Activated CD4-positive, alpha-beta T cell treated with anti-CD3 and anti-CD28 coated beads, Interleukin-2, Interleukin-4, amounts not matched to agents 100 ng/mL and 50 ng/mL, durations not matched to agents 16 hours and 8 hours (primary cell): ENCODE measurements at places on chromosomes 12 and 14.

- DNase-seq: peak; percentile 74
Measured at GRCh38 chr14:67426983-67427606, 15.1 kb upstream of the PLEK2 start.

- no peak for DNase-seq
Measured at GRCh38 chr14:77526266-77526665, 27.6 kb upstream of the ISM2 start.

- no peak for DNase-seq
Measured at GRCh38 chr12:115385141-115385540, 701.2 kb upstream of the TBX3 start.

- DNase-seq: no peak
Measured at GRCh38 chr12:47122602-47123001, 42.8 kb upstream of the AMIGO2 start.

- no peak for DNase-seq
Measured at GRCh38 chr12:11601647-11602046, 47.8 kb upstream of the ETV6 start.

GRCh38 chr14:50055461-50056228 lies 60.7 kb downstream of the VCPKMT start:
- no peak for DNase-seq

GRCh38 chr12:53277981-53278380 lies 9.9 kb downstream of the ESPL1 start:
- DNase-seq: no peak

- no peak for DNase-seq
Measured at GRCh38 chr12:88591343-88591742, 11.1 kb upstream of the KITLG start.

- no peak for DNase-seq
Measured at GRCh38 chr12:6647083-6647604, at the start of gene ACRBP. Gene ACRBP, minus strand, starts transcription at chr12:6647432. Its CDS starts 66 bp downstream, at chr12:6647366.

GRCh38 chr12:89544022-89544421 lies 18.2 kb upstream of the POC1B start:
- DNase-seq: no peak

GRCh38 chr12:46212108-46212982 lies 56.5 kb downstream of the SLC38A1 start:
- no peak for DNase-seq

DNA sequence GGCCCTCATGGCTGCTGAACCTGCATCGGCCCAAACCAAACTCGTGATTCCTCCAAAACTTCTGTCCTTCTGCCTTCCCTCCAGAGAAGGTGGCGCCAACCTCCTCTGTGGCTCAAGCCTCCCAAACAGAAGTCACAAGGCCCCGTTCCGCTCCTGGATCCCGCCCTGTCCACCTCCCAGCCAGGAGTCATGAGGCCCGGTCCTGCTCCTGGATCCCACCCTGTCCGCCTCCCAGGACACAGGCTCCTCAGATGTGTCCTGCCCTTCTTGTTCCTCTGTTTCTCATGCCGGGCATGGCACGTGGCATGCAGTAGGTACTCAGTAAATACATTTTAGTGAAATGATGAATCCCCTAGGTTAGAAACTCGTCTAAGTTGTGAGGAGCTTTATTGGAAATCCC lies 94.2 kb upstream of the SFSWAP start:
- DNase-seq: no peak

DNA sequence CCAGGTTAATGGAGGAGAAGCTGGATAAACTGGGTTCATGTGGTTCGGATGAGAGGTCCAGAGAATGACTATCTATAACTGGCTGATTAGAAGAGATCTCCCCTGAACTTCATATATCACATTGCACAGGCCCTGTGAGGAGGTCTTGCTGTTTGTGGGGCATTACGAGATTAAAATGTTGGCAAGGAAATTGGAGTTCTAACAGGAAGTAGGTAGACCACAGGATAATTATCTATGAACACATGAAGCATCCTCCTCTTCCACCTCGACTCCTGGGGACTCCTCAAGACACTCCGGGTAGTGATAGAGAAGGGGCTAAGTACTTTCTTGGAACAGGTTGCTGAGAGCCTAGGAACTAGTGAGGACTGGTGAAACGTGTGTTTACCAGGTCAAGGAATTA lies 418.8 kb downstream of the KCNH5 start:
- DNase-seq: no peak

GRCh38 chr14:79175671-79176070 lies 1005.5 kb downstream of the NRXN3 start:
- no peak for DNase-seq

- no peak for DNase-seq
Measured at GRCh38 chr14:48967419-48967818, 618.8 kb downstream of the RPS29 start.

DNA sequence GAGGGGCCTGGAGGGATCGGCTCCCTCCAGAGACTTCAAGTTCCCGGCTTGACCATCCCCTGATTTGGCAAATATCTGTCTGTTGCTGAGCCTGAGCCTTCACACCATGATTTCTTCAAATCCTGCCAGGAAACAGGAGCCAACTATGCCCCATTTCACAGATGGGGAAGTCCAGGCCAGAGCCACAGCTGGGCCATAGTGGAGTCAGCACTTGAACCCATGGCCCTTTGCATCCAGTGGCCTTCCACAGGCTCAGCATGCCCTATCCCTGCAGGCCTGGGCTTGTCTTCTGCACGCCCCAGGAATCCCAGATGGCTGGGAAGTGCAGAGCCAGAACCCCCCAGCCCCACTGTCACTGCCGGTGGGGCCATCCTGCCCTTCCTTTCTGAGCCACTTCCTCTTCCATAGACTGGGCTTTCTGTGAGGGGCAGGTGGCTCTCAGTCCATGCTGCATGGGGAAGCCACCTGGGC lies 44.9 kb downstream of the CYP46A1 start:
- no peak for DNase-seq

DNA sequence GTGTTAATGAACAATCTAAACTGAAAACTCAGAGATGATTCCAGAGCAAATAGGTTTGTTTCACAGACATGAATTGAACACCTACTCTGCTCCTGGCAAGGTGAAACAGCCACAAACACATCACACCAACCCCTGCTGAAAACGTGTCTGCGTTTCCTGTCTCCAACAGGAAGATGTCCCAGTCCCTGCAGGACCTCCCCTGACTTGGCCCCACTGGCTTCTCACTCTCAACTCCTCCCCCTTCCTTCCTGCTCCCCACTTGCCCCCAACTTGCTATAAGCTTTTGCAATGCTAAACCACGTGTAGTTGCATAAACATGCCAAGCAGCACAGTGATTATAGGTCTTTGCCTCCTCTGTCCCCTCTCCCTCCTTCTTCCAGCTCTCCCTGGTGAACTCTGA lies 567.6 kb downstream of the BCL11B start:
- DNase-seq: peak; percentile 25

DNA sequence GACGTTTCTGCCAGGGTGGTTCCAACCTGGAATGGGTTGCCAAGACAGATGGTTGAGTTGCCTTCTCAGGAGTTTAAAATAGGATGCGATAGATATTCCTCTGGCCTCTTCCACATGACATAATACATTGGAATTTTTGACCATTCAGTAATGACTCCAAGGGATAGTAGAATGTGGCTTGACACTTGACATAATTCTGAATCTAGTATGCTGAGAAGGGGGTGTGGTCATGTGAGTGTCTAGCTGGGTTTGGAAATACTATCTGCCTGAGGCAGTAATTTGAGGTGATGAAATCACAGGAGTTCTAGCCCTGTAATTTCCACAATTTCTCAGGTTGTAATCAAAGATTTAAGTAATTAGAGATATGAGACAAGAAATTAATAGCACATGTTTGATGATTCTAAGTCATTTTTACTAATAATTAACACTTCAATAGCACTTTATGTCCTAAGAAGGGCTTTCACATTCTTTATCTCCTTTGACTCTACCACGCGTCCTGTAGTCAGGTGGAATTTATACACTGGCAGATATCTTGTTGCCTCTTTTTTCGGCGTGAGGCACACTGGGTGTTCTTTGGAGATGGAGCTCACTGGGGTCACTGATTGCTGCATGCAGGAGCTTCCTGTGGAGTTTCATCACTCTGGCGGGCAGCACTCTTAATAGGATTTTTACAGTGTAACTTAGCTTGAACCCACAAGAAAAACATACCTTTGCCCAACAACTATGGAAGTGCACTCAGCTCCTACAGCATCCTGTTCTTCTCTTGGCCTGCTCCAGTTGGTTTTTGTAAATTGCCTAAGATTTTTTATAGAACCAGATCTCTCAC lies 3.2 kb upstream of the AMIGO2 start:
- no peak for DNase-seq

GRCh38 chr12:11553871-11554533 lies 95.5 kb upstream of the ETV6 start:
- DNase-seq: peak; percentile 73

- DNase-seq: no peak
Measured at GRCh38 chr12:53845932-53846331, 92.7 kb upstream of the HOXC13 start.

DNA sequence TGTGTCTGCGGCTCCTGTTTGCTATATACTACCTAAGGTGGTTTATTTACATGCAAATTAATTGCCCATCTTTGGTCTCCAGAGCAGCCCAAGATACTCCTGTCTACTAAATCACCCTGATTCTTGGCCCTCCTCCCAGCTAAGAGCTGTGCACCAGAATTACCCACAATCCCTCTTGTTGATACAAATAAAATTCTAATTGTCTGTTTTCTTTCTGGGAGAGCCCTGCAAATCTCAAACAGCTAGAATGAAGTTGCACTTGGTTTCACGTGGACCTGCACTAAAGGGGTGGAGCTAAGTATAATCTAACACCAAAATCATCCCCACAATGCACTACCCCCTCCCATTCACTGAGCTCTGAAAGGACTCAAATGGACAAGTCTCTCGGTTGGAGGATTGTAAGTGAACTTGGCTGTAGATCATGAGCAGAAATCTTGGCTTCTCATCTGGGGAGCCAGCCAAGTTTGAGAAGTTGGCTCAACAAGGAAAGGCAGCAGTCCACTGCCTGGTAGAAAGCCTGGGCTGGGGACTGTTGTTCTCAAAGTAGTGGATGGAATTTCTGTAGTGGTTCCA lies 6.6 kb downstream of the MAX start:
- no peak for DNase-seq

GRCh38 chr12:122138616-122139015 lies 35.4 kb downstream of the IL31 start:
- DNase-seq: no peak

DNA sequence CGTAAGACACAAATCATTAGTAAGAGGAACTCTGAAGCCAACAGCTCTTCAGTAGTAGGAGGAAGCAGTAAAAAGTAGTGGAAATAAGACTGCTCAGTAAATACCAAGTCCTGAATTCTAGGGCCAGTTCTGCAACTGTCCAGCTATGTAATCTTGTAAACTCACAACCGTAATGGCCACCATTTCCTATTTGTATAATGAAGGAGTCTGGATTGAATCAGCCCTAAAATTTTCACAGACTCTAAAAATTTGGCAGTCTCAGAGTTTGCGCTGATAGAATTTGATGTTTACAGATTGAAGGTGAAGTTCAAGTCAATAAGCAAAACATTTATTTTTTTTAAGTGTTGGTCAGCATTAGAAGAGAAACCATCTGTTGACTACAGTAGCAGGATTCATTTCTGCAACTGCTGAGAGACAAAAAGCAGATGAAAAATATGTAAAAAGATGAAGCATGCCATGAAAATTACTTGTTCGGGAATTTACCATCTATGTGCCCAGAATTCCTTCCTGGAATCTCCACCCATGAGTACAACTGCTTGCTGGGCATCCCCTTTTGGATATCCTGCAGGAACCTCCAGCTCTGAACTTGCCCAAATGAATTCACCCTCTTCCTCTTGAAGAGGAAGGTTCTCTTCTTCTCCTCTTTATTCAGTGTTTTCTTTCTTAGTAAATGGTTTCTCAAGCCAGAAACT lies 47.5 kb downstream of the GALNT4 start:
- DNase-seq: no peak

DNA sequence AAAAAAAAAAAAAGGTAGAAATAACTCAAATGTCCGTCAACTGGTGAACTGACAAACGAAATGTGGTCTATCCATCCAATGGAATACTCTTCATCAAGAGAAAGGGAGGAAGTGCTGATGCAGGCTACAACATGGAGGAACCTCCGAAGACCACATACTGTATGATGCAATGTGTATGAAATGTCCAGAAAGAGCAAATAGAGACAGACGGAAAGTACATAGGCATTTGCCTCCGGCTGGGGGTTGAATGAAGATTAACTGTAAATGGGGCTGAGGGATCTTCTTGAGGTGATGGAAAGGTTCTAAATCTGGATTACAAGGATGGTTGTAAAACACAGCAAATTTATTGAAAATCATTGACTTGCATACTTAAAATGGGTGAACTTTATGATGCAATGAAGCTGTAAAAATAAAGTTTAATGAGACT lies 35.4 kb downstream of the DLK1 start:
- DNase-seq: no peak

DNA sequence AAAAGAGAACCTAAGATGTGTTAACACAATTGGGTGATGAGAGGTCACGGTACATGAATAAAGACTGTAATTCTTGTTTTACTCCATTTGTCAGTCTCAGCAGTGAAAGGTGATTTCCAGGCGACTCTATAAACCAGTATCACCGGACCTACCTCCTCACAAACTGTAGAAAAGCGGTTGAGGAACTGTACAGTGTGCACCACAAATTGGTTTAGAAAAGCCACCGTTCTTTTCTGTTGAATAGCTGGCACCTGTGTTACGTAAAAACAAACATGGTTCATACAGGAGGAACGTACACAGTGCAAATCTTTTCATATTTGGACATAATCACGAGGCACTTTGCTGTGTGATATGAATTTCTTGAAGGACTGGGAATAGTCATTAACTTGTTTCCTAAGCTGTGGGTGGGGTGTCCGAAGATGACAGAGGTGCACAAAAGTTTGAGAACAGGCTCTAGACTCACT lies 663 bp downstream of the WASHC3 start:
- peak; percentile 62 for DNase-seq

DNA sequence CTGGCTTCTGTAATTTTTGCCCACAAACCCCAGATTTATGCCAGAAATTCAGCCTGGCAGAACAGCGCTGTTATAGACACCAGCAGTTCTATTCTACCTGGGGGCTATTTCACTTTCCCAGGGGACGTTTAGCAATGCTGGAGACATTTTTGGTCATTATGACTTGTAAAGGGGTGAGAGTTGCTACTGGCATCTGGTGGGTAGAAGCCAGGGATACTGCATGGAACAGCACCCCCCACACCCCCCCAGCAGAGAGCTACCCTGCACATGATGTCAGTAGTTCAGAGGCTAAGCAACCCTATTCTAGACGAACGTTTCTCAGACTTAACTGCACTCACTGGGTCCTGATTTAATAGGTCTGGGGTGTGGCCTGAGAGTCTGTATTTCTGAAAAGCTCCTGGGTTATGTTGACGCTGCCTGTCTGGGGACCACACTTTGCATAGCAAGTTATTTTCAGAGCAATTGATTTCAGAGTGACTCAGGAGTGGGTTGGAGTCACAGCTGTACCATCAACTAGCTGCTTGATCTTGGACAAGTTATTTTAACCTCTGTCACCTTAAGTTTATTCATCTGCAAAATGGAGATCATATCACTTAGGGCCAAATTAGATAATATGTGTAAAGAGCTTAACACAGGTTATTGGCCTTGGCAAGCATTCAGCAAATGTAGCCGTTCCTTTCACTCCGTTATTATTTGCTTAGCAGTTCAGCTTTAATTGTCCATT lies 48.5 kb downstream of the CHST11 start:
- no peak for DNase-seq

- no peak for DNase-seq
Measured at GRCh38 chr12:96386794-96387193, 13.4 kb downstream of the CDK17 start.

GRCh38 chr12:80701388-80701787 lies 6.0 kb upstream of the MYF6 start:
- DNase-seq: no peak

- no peak for DNase-seq
Measured at GRCh38 chr12:21248679-21249078, 86.0 kb downstream of the SLCO1A2 start.

GRCh38 chr12:55850401-55850800 lies 7.7 kb upstream of the MMP19 start:
- DNase-seq: no peak
